Activated CD8-positive, alpha-beta T cell treated with anti-CD3 and anti-CD28 coated beads, Interleukin-2, amount 10 ng/mL, durations not matched to agents 7 days and 5 days (primary cell): ENCODE measurements at places on chromosomes 5 and 9.

GRCh38 chr5:157917899-157918809 is 59.2 kb upstream of the CLINT1 start:
- DNase-seq = peak; percentile 75

- no peak for DNase-seq
These were observed 398.0 kb downstream of the PSAT1 start for GRCh38 chr9:78694974-78695373.

DNA sequence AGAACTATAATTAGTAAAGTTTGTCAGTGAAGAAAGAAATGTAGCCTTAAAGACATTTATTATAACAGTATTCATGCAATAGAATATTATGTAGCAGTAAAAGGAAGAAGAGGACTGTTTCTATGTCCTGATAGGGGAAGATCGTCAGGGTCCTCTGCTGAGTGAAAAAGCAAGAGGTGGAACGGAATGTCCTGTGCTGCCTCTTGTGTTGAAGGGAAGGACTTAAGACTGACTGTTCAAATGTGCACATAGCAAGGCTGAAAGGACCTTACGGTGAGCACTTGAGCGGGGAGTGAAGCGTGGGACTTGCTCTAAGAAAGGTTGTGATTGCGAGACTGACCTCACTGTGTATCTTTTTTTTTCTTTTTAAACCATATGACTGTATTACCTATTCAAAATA is 63.2 kb downstream of the SNX24 start:
- DNase-seq = no peak

DNA sequence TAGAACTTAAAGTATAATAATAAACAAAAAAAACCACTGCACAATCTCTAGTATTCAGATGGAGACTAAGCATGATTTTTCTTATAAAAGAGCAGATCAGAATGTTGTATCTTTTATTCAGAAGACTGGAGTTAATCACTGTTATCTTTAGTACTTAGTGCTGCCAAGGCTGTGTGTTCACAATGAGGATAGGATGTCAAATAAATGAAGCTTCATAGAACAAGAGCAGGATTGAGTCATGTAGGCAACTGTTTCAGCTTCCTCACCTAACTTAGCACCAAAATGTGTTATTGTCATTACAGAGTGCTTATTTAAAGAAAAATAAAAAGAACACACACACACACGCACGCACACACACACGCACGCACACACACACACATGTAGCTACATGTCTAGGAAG is 58.1 kb upstream of the CDKN2B start:
- no peak for DNase-seq

DNA sequence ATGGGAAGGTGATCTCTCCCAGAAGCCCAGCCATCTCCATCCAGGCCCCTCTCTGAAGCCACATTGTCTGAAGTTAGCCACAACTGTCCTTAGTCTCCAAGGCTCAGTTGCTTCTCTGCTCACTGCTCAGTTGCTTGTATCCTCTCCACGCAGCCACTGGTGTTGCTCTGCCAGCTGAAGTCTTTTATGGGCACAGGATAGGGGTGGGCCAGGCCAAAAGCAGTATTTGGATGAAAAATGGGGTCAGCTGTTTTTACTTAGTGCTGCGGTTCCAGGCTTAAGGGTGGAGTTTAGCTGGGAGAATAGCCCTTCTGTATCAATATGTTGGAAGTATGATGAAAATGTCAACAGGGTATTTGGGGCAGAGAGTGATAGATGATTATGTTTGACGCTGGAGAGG is 168.8 kb upstream of the PPP1R2B start:
- DNase-seq = no peak

- no peak for DNase-seq
These were observed 67.1 kb downstream of the ADAMTS2 start for GRCh38 chr5:179278119-179278518.

GRCh38 chr5:57776035-57776434 is 293.4 kb upstream of the ACTBL2 start:
- DNase-seq = no peak

DNA sequence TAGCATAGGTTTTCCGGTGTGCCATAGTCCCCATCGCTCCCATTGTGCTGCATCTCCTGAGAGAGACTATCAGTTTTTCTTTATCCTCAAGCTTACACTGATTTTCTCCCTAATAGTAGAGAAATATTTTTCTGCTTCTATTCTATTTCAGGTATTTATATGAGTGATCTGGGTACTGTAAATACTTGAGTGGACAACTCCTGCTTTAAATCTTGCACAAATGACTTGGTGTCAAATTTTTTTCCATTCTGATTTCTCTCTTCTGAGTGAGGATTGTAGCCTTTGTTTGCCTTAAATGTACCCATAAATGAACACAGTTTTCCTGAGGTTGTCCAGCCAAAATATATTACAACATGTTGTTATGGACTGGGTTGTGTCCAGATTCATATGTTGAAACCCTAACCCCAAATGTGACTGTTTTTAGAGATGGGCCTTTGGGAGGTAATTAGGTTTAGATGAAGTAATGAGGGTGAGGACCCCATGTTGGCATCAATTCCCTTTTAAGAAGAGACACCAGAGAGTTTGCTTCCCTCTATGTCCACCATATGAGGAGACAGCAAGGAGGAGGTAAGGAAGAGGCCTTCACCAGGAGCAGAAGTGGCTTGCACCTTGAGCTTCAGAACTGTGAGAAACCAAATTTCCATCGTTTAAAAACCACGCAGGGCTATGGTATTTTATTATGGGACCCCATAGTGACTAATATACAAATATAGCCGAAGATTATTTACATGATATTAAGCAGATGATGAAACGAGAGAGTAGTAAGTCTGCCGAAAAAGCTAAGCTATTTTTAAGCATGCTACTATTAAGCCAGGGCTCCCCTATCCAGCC is 336.4 kb upstream of the MPDZ start:
- no peak for DNase-seq

- no peak for DNase-seq
These were observed 826 bp upstream of the PRDM9 start for GRCh38 chr5:23506329-23507236.

- DNase-seq = no peak
These were observed 1879.1 kb upstream of the ACO1 start for GRCh38 chr9:30505311-30505710.

DNA sequence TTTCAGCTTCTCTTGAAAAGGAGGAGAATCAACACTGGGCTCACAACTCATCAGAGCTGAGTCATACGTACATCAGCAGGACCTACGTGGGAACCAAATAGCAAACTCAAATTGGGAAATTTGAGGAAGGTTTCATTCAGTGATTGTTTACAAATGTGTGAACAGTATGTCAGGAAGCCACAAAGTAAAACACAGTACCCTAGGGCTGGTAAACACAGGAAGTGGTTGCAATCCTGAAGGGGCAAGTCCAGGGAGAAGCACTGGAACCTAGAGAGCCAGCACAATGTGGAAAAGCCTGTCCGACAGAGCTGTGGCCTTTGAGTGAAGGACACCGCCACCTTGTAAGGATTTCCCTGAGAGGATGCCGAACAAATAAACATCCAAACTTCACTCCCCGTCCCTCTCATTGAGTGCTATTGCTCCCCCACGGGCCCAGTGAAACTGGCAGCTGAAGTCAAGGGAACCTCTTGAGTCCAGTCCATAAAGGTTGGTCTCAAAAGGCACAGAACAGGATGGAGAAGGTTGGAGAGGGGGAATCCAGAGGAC is 26.7 kb upstream of the RICTOR start:
- DNase-seq = no peak
